Renal pelvis (tissue), 12 donors: ENCODE measurements at places on chromosomes 1 and 21. TPM values are rescaled to one million over a fixed set of nuclear protein-coding genes. Genes with fewer than 3 reads are reported as not detected.

S100A14 gene
- polyA plus RNA-seq = 18.9 TPM

LDLRAD1 gene
- polyA plus RNA-seq = not detected

TNFAIP8L2 gene
- 2.1 TPM for polyA plus RNA-seq

SPAG17 gene
- polyA plus RNA-seq = 14.4 TPM

KRTAP11-1 gene
- polyA plus RNA-seq = not detected

- no peak for DNase-seq
Observed at GRCh38 chr1:85544689-85545215, 35.8 kb upstream of the CCN1 start.

DNA sequence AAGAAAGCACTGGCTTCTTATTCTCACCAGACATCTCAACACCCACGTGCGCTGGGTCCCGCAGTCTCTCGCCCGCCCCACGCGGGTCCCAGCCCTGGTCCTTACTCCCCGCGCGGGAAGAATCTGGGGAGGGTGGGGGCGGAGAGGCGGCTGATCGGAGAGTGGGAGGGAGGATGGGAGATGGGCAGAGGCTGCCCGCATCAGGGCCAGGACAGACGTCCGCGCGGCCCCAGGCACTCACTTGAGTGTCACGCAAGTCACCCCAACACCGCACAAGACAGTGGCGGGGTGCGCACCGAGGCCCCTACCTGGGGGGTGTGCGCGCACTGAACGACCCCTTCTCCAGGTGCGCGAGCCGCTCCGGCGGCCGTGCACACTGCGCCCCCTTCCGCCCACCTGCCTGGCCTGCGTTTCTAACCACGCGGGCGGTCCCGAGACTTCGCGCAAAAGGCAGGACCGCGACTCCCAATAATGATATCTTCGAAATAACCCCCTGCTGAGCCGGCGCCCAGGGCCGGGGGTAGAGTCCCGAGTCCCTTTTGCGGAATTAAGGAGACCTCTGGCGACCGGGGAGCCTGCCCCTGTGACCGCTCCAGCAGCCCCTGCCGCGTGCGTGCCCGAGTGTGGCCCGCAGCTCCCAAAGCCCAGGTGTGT lies 6.0 kb upstream of the SIM2 start:
- DNase-seq = no peak

GRCh38 chr1:229874136-229874535 lies 192.9 kb upstream of the GALNT2 start:
- DNase-seq = no peak

- DNase-seq = no peak
Observed at GRCh38 chr21:14414932-14415508, 32.1 kb upstream of the HSPA13 start.

- no peak for DNase-seq
Observed at GRCh38 chr21:15860541-15860940, 130.8 kb downstream of the USP25 start.

DNA sequence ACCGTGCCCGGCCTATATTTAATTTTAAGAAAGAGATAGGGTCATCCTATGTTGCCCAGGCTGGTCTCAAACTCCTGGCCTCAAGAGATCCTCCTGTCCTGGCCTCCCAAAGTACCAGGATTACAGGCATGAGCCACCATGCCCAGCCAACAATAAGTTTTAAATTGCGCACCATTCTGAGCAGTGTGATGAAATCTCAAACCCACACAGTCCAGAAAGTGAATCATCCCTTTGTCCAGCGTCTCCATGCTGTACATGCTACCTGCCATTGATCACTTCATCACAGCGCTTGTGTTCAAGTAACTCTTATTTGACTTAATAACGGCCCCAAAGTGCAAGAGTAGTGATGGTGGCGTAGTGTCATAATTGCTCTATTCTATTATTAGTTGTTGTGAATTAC lies 75.4 kb downstream of the APP start:
- DNase-seq = no peak

DNA sequence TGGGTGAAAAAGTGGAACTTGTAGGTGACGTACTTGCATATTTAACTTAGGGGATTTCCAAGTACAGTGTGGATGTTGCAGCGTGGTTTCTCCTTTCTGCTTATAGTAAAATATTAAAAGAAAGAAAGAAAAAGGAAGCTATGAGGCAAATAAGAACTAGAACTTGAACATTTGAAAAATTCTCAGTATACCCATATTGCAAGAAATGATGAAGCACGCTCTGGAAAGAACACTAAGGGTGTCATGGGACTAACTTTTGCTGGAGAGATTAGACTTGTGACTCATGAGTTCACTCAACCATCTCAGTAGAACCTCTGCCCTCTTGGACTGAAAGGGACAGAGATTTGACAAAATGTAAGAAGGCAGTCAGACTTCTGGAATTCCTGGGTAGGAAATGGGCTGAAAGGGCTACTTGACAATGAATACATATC lies 704.5 kb upstream of the ADGRL4 start:
- no peak for DNase-seq

DNA sequence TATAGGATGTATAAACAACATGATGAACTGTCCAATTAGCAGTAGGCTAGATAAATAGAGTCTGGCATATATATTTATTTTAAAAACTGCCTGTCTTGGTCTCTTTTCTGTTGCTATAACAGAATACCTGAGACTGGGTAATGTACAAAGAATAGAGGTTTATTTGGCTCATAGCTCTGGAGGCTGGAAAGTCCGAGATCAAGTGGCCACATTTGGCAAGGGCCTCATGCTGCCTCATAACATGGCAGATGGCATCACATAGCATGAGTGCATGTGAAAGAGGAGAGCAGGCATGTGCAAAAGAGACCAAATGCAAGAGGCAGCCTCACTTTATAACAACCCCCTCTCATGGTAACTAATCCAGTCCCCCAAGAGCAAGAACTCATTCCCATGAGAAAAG lies 6.0 kb downstream of the STYXL2 start:
- no peak for DNase-seq

DNA sequence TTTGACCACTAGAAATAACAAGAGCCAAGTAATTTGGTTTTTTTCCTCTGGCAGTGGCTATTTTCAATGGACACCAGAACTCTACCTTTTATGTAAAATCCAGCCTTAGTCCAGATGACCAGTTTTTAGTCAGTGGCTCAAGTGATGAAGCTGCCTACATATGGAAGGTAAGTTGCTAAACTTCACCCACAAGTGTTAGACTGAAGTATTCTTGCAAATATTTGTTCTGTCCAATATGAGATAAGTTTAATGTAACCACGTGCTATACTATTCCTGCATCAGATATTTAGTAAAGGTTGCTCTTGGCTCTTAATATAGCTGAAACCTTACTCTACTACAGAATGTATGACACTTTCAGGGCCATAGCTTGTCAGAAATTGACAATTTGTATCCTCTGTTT lies 36.5 kb downstream of the DTL start:
- no peak for DNase-seq

GRCh38 chr1:178004926-178005391 lies 35.1 kb upstream of the SEC16B start:
- no peak for DNase-seq

GRCh38 chr1:74732960-74733603 lies at the start of the genes CRYZ and TYW3:
TSS of gene CRYZ (minus strand) at chr1:74733050. CDS start at chr1:74724821, 8,229 bp downstream.
TSS of gene TYW3 (plus strand) at chr1:74733152. CDS start at chr1:74733245, 93 bp downstream.
- DNase-seq = peak; percentile 95

GRCh38 chr1:23593042-23593521 lies 33.8 kb upstream of the ID3 start:
- DNase-seq = no peak

DNA sequence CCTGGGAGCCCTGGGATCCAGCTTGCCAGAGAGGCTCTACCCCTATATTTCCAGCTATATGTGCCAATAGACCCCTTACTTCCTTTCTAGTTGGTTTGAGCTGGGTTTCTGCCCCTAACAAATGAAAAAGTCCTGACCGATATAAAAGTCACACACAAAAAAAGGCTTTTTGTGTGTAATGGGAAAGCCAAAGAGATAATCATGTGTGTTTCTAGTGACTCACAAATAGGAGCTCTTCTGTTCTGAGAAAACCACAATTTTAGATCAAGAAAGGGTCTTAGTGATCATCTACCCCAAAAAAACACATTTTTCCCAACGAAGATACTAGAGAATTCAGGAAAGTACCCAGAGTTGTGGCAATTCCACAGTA lies 23.0 kb upstream of the PLEKHA6 start:
- DNase-seq = no peak

- no peak for DNase-seq
Observed at GRCh38 chr1:178704833-178705232, 20.2 kb upstream of the RALGPS2 start.

- no peak for DNase-seq
Observed at GRCh38 chr1:247268390-247269045, 12.6 kb downstream of the VN1R5 start.

- DNase-seq = peak; percentile 70
Observed at GRCh38 chr1:27395441-27396195, 3.2 kb downstream of the GPR3 start.

DNA sequence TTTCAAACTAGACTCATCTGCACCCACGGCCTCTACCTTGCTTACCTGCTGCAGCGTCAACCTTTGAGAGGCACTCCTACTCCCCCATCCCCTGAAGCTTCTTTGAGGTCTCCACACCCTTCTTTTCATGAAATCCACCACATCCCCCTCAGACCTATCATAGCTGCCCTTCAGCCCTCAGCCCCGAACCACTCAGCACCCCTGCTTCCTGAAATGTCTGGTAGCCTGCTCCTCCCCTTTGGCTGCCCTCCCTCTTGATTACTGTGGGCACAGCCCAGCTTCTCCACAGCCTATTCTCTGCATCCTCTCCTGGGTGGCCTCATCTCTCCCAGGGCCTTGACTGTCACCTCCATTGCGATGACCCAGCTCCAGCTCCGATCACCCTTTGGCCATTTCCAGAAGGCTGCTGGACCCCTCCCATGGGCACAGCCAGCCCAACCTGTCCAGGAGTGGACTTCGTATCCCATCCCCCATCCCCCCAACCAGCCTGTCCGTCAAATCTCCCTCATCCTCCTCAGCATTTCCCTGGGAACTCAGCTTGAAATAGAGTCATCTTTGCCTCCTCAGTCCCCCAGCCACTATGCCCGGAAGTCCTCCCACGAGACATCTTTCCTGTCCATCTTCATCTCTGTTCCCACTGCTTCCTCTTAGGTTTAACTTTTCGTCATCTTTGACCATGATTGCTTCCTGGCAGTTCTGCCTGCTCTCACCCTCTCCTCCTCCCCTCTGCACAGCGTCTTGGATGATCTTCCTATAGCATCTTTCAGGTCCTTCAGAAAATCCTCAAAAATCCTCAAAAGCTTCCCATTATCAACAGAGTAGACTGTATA lies 6.1 kb upstream of the ADORA1 start:
- no peak for DNase-seq

GRCh38 chr1:30733493-30733892 lies 10.1 kb upstream of the MATN1 start:
- DNase-seq = no peak

- DNase-seq = no peak
Observed at GRCh38 chr1:171898941-171899340, 57.6 kb downstream of the DNM3 start.
